ENCODE measurements at places on chromosomes 1 and 21. TPM values are rescaled to one million over a fixed set of nuclear protein-coding genes. Genes with fewer than 3 reads are reported as not detected.

OPTC gene
- total RNA-seq = not detected

COL24A1 gene
- total RNA-seq = 0.91 TPM

GRCh38 chr1:206809504-206810084, 37.3 kb upstream of the IL10 start:
- no peak for DNase-seq

- DNase-seq = peak; percentile 80
Observed at GRCh38 chr1:24847995-24848881, 81.8 kb downstream of the RUNX3 start.

GRCh38 chr1:237152506-237153335, 110.7 kb downstream of the RYR2 start:
- DNase-seq = peak; percentile 23
